Suppressor macrophage (primary cell): ENCODE measurements at places on chromosomes 3 and 15.

DNA sequence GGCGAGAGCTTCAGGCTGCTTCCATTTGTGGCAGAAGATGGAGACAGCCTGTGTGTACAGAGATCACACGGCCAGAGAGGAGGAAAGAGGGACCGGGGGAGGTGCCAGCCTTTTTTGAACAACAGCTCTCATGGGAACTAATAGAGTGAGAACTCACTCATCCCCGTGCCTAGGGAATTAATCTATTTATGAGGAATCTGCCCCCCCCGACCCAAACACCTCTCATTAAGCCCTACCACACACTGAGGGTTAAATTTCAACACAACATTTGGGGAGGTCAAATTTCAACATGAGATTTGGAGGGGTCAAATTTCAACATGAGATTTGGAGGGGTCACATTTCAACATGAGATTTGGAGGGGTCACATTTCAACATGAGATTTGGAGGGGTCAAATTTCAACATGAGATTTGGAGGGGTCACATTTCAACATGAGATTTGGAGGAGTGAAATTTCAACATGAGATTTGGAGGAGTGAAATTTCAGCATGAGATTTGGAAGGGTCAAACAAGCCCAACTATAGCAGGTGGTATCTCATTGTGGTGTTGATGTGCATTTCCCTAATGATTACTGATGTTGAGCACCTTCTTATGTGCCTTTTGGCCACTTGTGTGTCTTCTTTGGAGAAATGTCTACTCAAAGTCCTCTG is 20.6 kb upstream of the RFTN1 start:
- no peak for DNase-seq

DNA sequence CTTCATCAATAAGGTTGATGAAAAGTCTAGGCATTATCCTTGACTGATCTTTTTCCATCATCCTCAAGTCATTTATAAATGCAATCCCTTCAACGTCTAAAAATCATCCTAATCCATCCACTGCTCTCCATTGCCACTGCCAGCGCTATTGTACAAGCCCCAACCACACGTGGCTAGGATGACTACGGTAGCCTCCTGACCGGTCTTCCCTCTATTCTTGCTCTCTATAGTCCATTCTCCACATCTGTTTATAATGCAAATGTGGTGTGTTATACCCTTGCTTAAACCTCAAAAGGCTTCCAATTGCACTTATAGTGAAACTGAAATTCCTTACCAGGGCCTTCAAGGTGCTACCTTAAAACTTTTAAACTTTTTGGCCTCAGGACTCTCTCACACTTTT is 410.6 kb upstream of the ADAMTS9 start:
- DNase-seq = no peak

- peak; percentile 34 for DNase-seq
Measured at GRCh38 chr15:34647569-34648293, 64.3 kb upstream of the GOLGA8B start.

DNA sequence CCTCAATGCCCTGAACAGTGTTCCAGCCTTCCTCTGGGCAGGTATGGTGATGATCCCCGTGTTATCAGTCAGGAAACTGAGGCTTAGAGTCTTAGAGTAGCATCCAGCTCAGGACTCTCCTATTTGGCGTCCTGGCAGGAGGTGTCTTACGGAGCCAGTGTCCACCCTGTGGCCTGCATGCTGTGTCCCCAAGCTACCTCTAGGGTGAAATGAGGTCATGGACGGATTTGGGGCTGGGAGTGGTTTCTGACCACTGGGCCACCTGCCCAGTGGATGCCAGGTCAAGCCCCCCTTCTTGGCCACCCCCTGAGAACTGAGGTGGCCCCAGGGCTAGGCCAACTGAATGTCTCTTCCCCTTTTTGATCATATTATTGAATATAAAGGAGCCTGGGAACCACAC is 27.2 kb upstream of the SLC6A6 start:
- no peak for DNase-seq

DNA sequence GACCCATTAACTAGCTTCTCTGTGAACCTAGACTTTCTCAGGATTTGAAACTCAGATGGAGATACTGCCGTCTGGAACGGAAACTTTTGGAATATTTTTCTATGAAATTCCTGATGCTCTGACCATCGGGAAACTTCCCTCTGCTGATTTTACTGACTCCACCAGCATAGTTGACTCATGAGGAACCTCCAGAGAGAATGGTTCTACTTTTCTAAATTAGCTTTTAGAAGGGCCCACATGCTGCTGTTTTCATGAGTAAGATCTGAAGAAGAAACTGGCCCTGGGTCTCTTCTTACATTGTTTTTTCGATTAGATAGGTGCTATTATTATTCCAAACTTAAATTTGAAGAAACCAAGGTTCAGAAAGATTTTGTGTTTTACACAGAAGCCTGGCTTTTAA is 326.3 kb upstream of the NR2E3 start:
- DNase-seq = no peak

GRCh38 chr15:89371228-89372044 is 36.8 kb upstream of the POLG start:
- DNase-seq = no peak

GRCh38 chr15:32677238-32677750 is 35.8 kb downstream of the SCG5 start:
- DNase-seq = no peak

- DNase-seq = no peak
Measured at GRCh38 chr3:151305060-151305774, 11.4 kb downstream of the GPR87 start.

DNA sequence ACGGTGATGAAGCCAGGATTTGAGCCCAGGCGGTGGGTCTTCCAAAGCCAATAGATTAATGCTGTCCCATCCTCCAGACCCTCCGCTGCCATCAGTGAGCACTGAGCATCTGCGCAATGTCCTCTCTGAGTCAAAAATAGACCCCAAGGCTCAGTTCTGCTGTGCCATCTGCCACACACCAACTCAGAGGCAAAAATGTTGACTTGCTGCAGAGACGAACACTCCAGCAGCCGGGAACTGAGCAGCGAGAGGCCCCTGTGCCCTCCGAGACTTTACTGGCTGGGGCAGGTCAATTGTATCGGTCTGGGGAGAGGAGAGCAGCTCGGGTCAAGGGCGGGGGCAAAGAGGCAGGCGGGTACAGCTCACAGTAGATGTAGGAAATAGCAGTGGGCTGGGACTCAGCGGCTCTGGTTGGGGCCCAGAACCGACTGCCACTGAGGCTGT is 41.5 kb upstream of the ATP2B2 start:
- no peak for DNase-seq

DNA sequence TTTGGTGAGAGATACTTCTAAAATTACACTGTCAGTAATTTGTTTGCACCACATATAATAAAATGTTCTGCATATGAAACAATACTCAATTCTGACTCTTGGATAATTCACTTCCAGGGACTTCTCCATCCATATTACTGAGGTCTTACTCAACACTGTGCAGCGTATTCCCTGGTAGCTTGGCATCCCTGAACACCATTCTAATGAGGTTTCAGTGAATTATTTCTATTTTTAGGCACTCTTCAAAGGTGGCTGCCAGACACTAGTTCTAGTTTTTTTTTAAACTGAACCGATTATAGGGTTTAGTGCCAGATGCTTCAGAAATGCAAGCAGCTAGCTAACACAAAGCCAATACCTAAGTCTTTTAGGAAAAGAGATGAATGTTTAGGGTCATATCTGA is 283.3 kb downstream of the FEZF2 start:
- DNase-seq = no peak

DNA sequence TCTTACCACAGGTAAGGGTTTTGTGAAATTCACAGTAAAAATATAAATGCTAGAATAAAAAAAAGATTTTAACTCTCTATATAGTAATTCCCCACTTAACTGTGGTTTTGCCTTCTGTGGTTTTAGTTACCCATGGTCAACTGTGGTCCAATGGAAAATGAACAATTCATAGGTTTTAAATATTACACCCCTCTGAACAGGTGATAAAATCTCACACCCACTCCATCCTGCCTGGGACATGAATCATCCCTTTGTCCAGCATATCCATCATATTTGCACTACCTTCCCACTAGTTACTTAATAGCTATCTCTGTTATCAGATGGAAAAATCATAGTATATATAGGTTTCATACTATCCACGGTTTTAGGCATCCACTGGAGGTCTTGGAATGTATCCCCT is 49.2 kb downstream of the HDGFL3 start:
- DNase-seq = no peak

- DNase-seq = no peak
Measured at GRCh38 chr3:177026505-177027277, 170.6 kb downstream of the TBL1XR1 start.

DNA sequence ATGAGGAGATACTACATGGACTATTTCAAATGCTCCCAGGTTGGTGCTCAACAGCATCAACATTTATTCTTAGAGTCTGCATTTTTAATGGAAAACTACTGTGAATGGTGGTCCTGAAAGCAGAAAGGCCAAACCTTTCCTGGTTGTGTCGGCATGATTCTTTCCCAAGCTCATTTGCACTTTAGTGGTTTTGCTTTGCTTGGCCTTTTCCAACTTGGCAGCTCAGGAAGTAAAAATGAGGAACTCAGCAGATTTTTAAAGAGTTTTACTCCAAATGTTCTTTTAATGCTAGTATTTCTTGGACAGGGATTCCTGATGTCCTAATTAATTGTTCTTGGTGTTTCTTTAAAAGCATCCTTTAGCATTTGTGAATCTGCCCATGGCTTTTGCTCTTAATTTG is 197.4 kb downstream of the SLC9A9 start:
- peak; percentile 44 for DNase-seq

- DNase-seq = no peak
Measured at GRCh38 chr15:43998607-43999006, 171.8 kb downstream of the WDR76 start.

- DNase-seq = no peak
Measured at GRCh38 chr3:112561484-112561733, 353 bp downstream of the ATG3 start.

GRCh38 chr3:62439176-62439813 is 65.9 kb upstream of the FEZF2 start:
- no peak for DNase-seq

DNA sequence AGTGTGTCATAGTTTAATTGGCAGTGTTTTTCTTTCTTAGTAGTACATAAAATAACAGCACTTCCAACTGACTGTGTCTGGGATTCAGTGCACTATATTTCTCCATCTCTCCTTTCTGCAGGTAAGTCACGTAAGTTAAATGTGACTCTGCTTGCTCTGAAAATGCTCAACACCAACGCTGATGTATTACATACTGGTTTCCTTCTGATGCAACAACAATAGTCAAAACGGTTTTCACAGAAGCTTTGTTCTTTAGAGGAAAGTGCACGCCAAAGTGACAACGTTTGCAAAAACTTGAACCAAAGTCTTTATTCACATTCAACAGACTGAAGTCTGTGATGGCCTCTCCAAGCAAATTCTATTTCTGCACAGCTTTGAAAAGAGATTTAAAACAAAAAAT is 707.1 kb upstream of the CFAP20DC start:
- DNase-seq = no peak

- DNase-seq = no peak
Measured at GRCh38 chr15:39411102-39411989, 169.5 kb upstream of the THBS1 start.

DNA sequence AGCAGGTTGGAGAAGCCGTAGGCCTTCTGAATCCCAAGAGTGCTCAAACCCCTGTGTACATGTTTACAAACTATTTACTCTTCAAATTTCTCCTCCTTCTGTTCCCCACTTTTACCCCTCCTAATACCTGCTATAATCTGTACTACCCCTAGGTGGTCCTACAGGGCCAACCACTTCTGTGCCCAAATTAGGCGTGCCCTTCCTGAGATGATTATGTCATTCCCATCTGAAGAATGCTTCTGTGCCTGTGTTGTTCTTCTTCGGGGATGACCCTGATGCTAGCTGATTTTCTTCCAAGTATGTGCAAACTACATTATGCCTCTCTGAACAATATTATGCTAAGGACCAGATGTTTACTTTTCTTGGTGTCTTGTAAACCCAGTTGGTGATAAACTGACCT is 20.5 kb downstream of the RBP2 start:
- no peak for DNase-seq

DNA sequence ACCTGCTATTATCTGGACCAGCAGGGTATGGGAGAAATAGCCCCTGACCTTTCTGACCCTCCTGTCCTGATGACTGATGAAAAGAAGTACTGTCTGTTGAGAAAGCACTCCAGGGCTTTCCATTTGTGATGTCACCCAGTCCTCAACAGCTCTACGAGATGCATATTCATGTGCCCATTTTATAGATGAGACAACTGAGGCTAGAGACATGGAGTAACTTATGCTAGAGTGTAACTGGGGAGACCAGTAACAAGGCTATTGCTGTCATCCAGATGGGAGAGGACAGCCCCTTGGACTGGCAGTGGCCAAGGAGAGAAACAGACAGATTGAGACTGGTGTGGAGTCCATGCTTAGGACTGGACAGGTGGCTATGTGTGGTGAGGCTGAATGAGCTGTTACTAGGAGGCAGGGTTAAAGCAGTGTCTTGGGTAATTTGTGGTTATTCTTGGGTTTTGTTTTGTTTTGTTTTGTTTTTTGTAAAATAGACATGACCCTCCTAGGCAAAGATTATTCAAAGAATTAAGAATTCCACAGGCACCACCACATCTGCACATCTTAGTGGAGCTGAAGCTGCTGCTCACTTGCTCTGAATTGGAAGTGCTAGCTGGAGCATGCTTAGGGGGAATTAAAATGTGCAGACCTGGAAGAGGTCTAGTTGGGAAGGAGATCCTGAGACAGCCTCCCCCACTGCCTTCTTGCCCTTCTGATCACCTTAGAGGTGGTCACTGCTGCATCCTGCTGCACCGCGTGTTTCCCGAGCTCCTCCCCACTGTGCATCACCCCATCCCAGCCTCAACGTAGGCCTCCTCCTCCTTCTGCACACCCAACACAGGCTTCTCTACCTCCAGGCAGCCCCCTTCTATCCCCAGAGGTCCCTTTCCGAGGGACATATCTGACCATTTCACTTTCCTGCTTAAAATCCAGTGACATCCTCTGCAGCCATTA is 8.4 kb downstream of the HRH1 start:
- no peak for DNase-seq

GRCh38 chr3:197028728-197029510 is 698 bp downstream of the MELTF start:
- DNase-seq = peak; percentile 48

GRCh38 chr15:67570875-67571647 is 28.6 kb downstream of the MAP2K5 start:
- no peak for DNase-seq

DNA sequence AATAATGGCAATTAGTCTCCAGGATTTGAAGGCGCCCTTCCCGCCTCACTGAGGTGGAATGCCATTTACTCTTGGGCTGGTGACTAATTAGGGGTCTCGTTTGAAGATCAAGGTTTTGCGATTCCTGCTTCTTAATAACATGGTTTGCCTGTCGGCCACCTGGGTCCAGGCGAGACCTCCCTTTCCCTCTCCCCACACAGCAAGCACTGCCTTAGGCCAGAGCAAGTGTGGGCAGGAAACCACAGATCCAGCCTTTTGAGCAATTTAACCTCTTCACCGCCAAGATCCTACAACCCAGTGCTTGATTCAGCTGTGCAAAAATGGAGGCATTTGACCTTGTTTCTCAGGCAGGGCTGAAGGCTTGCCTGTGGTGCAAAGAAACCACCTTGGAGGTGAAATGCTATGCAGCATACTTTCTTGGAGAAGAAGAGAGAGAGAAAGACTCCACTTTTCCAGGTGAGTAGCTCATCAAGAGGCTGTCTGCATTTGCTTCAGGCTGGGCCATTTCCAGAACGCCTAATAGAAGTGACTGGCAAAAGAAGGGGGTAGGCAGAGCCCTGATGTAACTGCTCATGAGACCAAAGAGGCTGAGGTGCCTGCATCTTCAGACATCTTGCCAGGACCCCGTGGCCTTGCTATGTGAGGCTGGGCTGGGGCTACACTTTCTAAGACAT is 34.1 kb upstream of the WNT5A start:
- DNase-seq = no peak
